ENCODE measurements at places on chromosomes 5 and 9.

- DNase-seq, result no peak
Observed at GRCh38 chr9:6680797-6681146, 35.2 kb upstream of the GLDC start.

DNA sequence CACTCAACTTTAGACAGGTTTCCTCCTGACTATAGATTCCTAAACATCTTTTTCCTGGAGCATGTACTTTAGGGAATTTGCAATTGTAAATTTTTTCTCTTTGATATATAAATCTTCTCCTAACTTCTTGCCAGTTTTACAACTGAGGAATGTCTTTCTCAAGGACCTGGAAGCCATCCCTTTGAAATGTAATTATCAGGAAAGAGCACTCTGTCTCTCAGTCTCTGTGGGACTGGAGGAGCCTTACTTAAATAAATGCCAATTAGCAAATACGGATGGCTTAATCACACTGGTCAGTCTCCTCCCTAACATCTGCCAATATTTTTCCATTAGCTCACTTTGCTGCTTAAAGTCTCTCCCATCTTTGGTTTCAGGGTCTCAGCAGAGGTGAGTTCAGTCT is 344.3 kb upstream of the ARRDC3 start:
- no peak for DNase-seq

- DNase-seq, result no peak
Observed at GRCh38 chr9:99057665-99058625, 47.0 kb upstream of the TGFBR1 start.

DNA sequence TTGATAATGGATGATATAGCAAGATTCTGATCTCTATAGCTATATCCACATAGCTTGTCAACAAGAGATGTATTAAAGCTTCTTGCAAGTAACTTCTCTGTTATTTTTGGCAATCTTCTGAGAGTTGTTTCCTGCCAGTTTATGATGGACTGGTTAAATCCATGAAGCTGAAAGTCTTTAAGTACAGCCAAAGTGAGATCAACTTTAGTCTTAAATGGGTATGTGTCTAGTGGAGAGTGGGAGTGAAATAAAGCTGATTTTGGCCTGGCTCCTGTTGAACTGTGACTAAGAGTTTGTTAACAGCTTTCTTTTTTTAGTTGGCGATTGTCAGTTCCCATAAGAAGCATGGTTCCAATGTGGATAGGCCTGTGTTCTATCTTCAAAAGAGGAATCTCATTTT is 350.9 kb upstream of the PCSK5 start:
- no peak for DNase-seq

DNA sequence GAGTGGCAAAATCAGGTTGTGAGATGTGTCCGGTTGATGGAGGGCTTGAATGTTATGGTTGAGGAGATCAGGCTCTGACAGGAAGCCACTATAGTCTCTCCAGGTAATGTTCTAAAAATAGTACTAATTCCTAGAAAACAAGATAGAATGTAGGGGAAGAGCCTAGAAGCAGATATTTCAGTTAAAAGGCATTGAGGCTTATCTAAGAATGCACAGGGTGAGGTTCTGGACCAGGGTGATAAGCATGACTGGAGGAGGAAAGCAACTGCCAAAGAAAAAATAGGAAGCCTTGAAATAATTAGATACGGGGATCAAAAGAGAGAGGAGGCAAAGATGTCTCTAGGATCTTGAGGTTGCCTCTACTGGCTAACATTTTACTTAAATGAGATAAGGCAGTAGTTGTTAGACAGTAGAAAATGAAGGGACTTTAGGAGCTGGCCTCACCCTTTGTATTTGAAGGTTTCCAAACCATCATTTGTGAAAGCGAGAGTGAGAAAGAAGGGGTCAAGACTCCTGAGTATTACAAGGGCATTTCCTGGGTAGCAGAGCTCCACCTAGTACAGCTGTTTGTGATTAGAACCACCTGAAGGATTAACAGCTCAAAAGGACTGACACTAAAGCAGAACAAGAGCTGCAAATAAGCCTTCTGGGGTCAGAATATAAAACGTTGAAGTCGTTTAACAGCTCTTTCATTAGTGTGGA is 15.4 kb upstream of the ARL15 start:
- no peak for DNase-seq
